Activated CD4-positive, CD25-positive, alpha-beta regulatory T cell treated with anti-CD3 and anti-CD28 coated beads, Interleukin-2, amount 50 U/mL, for 16 hours (primary cell): ENCODE measurements at places on chromosomes 2 and 18.

DNA sequence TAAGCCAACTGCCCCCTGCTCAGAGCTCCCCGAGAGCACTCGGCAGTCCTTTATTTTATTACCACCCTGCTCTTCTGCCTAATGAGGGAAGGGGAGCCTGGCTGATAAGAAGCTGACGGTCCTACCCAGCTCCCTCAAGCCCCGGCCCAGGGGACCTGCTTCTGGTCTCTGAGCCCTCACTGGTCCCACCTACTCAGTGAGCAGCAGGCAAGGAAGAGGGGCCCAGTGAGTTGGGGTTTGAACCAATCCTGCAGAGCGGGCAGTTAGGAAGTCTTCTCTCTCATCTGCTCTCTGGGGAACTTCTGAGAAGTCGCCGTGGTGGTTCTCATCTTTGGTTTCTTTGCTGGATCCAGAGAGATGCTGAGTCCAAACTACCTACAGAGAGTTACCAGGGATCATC is 218.9 kb downstream of the NDUFA10 start:
- DNase-seq, result no peak

- DNase-seq, result no peak
These were observed 1.1 kb upstream of the GBX2 start for GRCh38 chr2:236169151-236169721.

DNA sequence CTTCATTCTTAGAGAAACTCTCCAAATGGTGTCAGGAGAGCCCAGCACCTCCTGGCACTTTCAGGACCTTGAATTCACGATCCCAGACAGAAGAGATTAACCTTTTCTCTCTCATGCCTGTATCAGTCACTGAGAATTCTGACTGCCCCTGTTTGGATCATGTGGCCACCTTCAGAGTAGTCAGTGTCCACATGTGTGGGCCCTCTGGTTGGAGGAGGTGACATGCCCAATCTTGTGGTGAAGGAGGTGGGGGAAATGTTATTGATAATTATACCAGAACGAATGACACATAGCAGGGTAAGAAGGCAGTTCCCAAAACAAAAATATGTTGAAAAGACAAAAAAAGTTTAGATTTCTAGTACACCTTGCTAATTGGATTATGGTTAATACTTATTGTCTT is 31.7 kb downstream of the UBXN4 start:
- no peak for DNase-seq

DNA sequence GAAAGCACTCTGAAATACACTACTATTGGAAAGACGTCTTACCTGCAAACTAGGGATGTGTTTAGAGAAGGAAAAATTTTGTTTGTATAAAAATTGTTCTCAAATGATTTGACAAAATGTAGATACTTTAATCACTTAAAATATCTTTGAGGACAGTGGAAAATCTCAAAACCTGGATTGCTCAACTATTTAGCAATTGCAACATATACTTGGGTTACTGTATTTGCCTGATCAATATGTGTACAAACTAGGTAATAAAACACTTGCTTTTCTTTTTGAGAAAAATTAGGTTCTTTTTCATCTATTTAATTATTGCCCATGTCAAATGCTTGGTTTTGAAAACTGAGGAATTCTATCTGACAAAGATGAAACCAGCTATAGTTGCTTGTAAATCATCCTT is 60.9 kb downstream of the CPS1 start:
- no peak for DNase-seq

DNA sequence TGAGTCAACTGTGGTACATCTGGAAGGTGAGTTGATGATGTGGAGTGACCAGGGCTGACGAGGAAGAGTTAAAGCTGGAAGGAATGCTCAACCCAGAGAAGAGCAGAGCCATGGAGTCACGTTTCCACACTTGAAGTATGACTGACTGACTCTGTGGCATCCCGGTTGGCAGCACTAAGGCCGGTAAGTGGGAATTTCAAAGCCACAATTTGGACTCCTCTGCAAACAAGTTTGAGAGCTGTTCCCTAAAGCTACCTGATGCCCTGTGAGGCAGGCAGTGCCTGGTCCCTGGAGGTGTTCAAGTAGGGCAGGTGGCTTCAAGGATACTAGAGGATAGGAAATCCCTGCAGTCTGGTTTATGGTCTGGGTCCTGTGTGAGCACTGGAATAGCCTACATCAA is 69.3 kb upstream of the ITGB6 start:
- DNase-seq, result no peak

- no peak for DNase-seq
These were observed 143.5 kb upstream of the NCK2 start for GRCh38 chr2:105600949-105601794.

- no peak for DNase-seq
These were observed 115.6 kb downstream of the AP1S3 start for GRCh38 chr2:223721746-223722145.

DNA sequence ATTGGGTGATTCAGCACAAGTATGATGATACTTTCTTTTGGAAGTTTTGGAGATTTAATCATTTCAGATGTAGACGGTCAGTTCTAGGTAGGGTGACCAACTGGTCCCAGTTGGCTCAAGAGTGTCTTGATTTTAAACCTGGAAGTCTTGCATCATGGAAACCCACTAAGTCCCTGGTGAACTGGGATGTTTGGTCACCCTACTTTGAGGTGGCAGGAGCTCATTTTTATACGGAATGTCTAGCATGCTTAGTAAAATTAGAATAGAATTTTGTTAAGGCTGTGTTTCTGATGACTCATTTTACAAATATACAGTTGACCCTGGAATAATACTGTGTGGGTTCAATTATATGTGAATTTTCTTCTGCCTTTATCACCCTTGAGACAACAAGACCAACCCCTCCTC is 61.5 kb upstream of the DOCK10 start:
- DNase-seq, result no peak

DNA sequence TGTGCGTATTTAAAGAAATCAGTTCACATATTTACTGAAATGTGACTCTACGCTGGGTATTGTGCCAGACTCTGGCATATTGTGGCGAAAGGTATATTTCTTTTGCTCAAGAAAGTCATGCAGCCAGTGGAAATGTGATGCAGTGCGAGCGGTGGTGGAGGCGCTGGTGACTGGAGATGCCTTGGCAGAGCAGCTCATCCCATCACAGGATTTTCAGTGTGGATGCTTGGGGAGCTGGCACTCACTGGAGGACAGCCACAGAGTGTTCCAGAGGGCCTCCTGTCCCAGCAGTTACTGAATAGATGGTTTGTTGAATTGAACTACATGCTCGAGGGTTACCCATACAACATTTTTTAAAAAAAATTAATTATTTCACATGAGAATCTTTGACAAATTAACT is 117.6 kb downstream of the ZNF407 start:
- DNase-seq, result no peak

DNA sequence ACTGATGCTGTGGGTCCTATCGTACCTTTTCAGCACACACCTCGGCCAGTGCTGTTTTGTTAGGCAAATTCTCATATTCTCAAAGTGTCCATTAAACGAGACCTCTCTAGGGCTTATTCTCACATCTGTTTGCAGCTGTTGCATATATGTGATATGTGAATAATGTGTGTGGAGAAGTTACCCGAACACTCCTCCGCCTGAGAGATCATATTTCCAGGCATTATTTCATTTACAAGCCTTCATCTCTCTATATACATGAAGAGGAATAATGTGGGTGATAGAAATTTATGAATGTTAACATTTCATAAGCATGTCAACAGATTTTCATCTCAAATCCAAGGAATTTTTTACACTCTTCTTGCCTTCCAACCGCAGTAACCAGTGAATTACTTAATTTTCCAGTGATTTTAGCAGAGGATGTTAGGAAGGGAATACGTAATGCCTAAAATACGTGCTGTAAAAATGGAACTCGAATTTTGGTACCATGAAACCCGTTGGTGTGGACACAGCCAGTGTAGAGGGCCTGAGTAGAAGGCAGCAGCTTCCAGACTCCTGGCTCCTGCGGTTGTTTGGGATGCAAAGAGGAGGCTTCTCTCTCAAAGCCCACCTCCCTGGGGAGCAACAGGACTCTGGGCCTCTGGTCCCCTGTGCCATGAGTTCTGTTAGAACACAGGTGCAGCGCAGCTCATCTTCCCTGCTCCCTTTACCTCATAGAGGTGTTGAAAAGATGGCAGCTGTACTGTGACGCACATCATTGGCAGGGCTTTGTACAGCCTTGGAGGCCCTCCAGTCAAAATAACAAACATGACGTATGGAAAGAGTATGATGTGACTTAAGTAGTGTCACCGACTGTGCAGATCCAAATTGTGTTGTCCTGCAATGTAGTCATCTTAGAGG is 280.1 kb downstream of the NEDD4L start:
- no peak for DNase-seq

GRCh38 chr2:186687807-186688211 is 6.1 kb upstream of the FAM171B start:
- DNase-seq, result no peak

DNA sequence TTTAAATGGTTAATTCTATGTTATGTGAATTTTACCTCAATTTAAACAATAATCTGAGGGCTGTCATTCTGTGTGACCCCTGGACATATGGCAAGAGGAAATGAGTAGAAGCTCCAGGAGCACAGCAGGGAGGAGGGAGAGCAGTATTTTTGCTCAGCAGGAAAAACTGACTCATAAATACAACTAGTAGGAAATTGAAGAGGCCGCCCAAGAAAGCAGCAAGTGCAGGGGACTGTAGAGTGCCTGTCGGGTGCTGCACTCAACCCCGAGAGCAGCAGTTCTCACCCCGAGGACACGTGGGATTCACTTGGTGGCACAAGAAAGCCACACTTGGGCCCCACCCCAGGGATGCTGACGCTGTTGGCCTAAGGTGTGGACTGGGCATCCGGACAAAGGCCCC is 60.8 kb downstream of the NPAS2 start:
- no peak for DNase-seq

- peak; percentile 56 for DNase-seq
These were observed 70.0 kb downstream of the MBP start for GRCh38 chr18:77062518-77063003.

- DNase-seq, result no peak
These were observed 40.7 kb downstream of the POMC start for GRCh38 chr2:25127646-25128045.

- DNase-seq, result no peak
These were observed 111.4 kb downstream of the EIPR1 start for GRCh38 chr2:3265981-3266924.

DNA sequence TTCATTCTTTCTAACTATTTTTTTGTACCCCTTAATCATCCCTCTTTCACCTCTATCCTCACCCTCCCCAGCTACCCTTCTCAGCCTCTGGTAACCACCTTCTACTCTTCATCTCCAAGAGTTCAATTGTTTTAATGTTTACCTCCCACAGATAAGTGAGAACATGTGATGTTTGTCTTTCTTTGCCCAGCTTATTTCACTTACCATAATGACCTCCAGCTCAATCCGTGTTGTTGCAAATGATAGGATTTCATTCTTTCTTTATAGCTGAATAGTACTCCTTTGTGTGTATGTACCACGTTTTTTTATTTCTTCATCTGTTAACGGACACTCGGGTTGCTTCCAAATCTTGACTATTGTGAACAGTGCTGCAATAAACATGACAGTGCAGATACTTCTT is 22.1 kb upstream of the TMEM37 start:
- DNase-seq, result no peak
